ENCODE measurements at places on chromosomes 7 and 10.

DNA sequence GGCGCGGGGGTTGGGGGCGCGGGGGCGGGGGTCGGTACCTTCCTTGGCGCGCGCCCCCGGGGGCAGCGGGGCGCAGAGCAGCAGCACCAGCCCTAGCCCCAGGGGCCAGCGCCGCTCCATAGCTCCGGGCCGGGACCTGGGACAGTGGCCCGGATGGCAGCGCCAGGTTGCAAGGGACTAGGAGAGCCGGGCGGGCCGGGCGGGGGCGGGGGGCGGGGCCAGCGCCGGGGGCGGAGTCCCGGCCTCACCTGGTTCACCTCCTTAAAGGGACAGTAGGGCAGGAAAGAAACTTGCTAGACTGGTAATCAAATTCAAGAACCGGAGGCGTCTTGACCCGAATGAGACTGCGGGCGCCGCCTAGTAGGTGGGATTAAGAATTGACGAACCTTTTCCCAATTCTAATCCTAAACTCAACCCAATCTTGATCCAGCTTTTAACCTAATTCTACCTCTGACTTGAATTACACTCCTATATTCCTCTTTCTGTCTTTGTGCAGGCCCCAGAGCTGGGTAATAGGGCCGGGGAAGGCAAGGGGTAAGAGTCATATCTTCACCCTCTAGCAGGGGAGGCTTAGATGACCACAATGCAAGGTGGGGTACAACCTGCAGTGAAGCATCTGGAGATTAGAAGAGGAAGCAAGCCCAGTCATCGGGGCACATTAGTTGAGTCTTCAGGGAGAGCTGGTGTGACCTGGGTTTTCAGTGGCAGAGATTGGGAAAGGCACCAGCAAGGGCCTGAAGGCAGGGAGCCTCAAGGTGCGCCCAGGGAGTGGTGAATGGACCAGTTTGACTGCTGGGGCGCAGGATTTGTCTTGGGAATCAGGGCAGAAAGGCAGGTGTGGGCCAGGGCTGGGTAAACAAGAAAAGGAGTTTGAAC lies at the start of gene EPHA1:
Gene EPHA1, minus strand, starts transcription at position 171 of the 876 bp plus-strand sequence. Its CDS starts 51 bp downstream, at position 120.
- DNase-seq = peak; percentile 73

GRCh38 chr10:60182691-60183090 lies 207.0 kb downstream of the ANK3 start:
- DNase-seq = no peak

GRCh38 chr10:67098461-67098860 lies 172.6 kb downstream of the LRRTM3 start:
- no peak for DNase-seq

- DNase-seq = peak; percentile 50
Measured at GRCh38 chr10:102435529-102436233, 3.3 kb upstream of the CUEDC2 start.

GRCh38 chr7:132817949-132818348 lies 241.7 kb upstream of the PLXNA4 start:
- no peak for DNase-seq

- DNase-seq = no peak
Measured at GRCh38 chr10:71468363-71469094, 71.8 kb downstream of the CDH23 start.

DNA sequence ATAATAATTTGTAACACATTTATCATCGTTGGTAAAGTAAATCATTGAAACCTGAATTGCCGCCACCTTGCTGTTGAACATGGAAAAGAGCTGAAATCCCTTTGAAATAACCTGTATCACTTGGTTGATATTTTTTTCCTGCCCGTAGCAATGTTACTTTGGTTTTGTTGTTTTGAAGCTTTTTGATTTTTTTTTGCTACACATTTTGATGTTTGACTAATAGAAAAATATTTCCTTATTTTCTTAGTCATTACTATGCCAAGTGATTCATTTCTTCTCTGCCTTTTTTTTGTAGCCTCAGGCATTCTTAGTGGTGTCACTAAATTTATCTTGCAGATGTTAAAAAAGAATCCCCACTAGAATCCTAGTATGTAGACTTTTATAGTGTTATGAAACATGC lies 235.1 kb upstream of the MEOX2 start:
- no peak for DNase-seq

DNA sequence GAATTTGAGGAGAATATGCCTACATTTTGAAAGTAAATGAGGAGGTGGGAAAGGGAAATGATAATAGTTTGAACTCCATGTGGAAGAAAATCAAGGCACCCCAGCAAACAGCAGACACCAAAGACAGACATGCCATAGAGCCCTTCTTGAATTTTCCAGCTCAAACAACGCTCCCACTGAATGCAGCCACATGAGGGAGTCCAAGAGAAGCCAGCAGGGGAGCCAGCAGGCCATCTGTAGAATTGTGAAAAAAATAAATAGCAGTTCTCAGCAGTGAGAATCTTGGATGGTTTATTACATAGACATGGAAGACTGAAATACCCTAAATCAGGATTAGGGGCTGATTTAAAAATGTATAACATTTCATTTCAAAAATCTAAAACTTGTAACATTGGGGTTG lies 1567.3 kb upstream of the LRRTM3 start:
- DNase-seq = no peak
